ENCODE measurements at places on chromosomes 1 and 21.
A peak's percentile ranks its signal among the peaks of the same experiment; 100 is the strongest.

DNA sequence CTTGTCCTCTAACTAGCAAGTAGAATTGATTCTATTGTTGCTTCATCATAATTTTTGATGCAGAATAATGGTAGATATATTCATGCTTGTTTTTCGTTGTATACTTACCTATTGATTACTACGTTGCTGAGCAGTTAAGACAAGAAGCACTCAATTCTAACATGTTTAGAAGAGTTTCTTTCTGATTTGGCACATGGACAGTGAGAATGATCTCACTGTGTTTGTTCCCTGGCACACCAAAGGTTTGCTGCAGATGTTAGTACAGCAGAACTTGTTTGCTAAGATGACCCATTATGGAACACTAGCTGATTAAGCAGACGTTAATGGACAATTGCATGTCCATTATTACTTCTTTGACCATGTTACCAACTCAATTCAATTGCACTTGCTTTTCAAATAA is 184.7 kb upstream of the SGIP1 start:
- no peak for DNase-seq

DNA sequence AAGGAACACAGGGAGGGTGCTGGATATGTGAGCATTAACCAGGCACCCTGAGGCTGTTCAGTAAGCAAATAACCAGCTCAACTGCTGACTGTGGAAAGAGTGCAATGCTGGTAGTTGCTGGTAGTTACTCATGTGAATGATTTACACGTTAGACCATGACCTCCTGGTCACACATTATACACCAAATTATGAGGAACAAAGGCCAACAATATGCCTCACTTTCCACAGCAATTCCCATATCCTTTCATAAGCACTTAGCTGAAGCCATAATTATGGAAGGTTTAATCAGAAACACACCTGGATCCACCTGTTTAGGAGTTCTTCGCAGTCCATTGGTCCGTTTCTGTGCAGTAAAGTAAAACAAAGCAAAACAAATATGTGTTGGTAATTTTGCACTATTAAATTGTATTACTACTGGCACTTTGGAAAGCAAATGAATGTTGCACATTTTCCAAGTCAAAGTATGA is 281.8 kb downstream of the VAV3 start:
- DNase-seq, result no peak

DNA sequence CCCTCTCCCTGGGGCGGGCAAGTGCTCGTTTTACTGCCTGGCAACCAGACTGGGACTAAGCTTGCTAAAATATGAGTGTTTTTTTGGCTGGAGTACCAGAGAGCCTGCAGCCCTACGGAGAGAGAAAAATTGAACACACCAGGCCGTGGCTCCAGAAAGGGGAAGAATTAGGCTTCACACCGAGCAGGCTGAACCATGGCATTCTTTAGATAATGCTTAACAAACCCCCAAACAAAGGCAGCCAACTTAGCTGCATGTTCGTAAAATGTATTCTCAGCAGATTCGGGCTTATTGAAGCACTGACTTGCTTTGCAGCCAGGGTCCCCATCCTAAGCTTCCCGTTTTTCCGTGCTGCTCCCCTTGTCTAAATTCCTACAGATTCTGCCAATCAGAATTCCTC is 76.6 kb downstream of the LMX1A start:
- no peak for DNase-seq

DNA sequence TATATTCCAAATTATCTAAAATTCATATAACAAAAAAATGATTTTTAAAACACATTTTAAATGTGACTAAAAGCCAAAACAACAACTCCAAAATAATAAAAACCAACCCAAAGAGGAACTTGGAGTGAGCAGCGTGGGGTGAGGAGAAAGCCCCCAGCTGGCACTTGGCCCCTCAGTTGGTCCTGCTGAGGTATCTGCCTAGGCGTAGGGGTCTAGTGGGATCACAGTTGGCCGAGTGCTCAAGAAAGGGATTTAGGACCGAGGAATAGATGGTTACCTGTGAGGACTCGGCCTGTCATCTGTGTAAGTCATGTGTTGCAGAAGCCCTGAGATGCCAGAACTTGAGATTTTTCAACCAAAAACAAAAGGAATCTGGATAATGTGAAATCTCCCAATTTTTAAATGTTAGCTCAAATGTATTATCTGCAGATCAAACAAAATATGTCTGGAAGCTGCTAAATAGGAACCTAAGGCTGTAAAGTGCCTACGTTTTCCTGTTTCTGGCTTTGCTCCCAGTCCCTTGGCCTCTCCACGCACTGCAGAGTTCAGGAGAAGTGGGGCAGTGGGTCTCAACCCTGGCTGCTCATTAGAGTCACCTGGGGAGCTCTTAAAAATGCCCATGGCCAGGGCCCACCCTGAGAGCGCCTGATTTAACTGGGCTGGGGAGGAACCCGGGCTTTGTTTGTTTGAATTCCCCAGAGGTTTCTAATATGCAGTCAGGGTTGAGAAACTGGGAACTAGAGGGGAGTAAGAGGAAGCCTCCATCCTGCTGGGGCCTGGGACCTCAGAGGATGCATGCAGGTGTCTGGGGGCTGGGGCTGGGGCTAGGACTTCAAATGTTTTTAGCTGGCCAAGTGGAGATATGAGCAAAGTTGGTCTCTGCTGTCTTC is 38.5 kb upstream of the LDLRAP1 start:
- DNase-seq, result no peak

DNA sequence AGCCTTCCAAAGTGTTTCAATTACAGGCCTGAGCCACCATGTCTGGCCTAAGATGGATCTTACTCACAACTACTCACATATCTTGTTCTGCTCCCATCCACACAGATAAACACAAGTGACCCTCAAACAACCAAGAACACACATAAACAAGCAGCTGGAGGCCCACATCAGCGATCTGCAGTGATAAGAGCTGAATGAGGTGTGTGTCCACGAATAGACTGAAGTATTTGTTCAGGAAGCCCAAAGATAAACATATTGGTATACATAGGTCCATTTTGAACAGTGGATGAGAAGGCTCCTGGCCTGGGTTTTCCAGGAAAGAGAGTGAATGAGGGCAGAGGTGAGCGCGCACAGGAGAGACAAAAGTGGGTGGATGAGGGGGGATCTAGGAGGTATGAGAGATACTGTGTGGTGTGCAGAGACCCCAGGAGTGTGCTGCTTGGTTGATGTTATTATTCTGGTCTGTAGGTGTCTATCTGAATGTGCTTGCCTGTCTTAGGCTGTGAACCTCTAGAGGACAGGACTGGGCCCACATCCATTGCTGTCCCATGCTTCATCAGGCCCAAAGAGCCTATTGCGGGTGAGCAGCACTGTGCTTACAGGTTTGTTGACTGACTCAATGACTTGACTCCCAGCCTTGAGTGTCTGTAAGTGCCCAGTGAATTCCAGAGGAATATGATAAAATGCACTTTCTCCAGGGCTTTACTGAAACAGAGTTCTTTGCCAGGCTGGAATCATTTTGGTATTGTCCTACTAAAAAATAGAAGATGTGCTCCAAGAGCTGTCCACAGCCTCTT is 79.9 kb upstream of the ATP1A1 start:
- no peak for DNase-seq

DNA sequence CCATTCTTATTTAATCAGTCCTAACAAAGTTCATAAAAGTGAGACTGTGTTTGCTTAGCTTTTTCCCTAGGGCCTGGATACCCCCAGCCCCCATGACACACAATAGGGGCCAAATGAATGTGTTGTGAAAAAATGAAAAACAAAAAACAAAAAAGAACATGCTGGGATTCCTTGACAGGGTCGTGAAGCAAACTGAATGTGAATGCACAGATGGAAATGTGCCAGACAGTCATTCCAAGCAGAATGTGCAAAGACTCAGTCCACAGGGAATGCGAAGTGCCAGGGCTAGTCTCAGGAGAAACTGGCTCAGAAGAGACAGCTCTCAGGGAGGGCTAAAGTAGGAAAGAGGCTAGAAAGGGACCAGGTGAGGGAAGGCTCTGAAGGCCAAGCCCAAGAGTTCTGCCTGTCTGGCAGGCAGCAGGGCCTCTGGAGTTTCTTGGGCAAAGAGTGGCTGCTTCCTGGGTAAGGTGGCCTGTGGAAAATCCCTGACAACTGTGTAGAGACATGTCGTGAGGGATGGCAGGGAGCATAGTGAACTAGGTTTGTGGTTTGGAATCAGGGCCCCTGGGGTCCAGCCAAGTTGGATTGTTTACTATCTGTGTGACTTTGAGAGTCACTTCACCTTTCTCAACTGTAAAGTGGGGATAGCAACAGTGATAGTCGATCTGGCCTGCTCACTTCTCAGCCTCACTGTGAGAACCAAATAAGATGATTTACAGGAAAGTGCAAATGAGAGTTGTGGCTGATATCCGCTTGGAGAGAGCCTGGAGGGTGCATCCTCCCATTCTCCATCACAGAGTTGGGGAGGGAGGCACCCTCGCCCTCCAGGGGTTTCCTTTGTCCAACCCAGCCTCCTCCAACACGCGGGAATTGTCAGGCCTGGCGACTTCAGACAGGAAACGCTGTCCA is 1.2 kb upstream of the ADAM15 start:
- peak; percentile 4 for DNase-seq

GRCh38 chr1:57064379-57065140 is 98.7 kb upstream of the C8B start:
- DNase-seq, result no peak

GRCh38 chr1:37602750-37603694 is 7.3 kb upstream of the GNL2 start:
- DNase-seq, result peak; percentile 67

DNA sequence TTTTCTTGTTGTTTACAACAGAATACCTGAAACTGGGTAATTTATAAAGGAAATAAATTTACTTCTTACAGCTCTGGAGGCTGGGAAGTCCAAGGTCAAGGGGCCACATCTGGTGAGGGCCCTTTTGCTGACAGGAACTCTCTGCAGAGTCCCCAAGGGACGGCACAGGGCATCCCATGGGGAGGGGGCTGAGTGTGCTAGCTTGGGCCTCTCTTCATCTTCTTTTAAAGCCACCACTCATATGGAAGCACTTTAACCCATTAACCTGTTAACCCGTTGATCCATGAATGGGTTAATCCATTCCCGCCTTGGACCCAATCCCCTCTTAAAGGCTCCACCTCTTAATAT is 76.3 kb downstream of the OBSCN start:
- no peak for DNase-seq

DNA sequence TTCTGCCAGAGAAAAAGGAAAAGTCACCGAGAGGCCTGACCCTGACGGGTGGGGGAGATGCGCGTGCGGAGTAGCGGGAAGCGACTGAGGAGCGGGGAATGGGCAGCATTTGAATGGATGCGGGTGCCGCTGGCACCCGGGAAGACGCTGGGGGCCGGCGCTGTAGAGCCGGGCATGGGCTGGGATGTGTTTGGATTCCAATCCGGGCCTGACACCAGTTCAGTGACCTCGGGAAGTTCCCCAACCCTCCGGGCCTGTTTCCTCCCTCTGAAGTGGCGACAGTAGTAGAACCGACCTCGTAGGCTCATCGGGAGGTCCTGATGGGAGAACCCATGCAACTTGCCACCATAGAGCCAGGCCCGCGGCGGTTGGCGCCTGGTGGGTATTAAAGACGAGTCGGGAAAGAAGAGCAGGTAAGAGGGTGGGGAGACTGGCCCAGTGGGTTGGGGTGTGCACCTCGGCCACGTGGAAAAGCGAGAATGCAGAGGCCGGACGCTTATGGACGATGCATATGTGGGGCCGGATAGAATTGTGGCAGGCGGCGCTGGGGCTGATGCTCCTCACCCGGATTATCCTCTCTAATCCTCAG is 642 bp upstream of the SLC16A1 start:
- peak; percentile 52 for DNase-seq

DNA sequence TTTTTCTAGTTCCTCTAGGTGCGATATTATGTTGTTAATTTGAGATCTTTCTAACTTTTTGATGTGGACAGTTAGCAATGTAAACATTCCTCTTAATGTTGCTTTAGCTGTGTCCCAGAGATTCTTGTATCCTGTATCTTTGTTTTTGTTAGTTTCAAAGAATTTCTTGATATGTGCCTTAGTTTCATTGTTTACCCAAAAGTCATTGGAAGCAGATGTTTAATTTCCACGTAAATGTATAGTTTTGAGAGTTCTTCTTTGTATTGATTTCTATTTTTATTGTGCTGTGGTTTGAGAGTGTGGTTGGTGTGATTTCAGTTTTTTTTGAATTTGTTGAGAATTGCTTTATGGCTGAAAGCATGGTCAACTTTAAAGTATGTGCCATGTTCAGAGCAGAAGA is 319.4 kb downstream of the PTBP2 start:
- no peak for DNase-seq
